ENCODE measurements at places on chromosomes 3 and 15. TPM values are rescaled to one million over a fixed set of nuclear protein-coding genes. Genes with fewer than 3 reads are reported as not detected.

SST gene
- total RNA-seq = not detected

CAMKV gene
- not detected for total RNA-seq

ADPRH gene
- total RNA-seq = 3.9 TPM

ALDH1L1 gene
- total RNA-seq = not detected

EPHA6 gene
- total RNA-seq = not detected

LRTM1 gene
- not detected for total RNA-seq

ISL2 gene
- total RNA-seq = 1.5 TPM

CADPS gene
- not detected for total RNA-seq

STXBP5L gene
- not detected for total RNA-seq

GOLGA6B gene
- not detected for total RNA-seq

KNL1 gene
- 36.6 TPM for total RNA-seq

GREM1 gene
- total RNA-seq = not detected

PLCB2 gene
- 178 TPM for total RNA-seq

HTR3C gene
- total RNA-seq = not detected

CHRM5 gene
- total RNA-seq = not detected

PDCD10 gene
- total RNA-seq = 67.6 TPM

VWA5B2 gene
- total RNA-seq = not detected

PRKCI gene
- 18.5 TPM for total RNA-seq

C3orf85 gene
- total RNA-seq = not detected

SPINK8 gene
- not detected for total RNA-seq

GP5 gene
- total RNA-seq = 1.9 TPM

HYPK gene
- total RNA-seq = 15.4 TPM

GASK1A gene
- total RNA-seq = not detected

SLC12A8 gene
- total RNA-seq = 0.15 TPM

NEK10 gene
- 1.4 TPM for total RNA-seq

KCNH8 gene
- not detected for total RNA-seq

PARP15 gene
- total RNA-seq = 43.5 TPM

SLC22A14 gene
- not detected for total RNA-seq

ST8SIA2 gene
- total RNA-seq = not detected

MBD4 gene
- total RNA-seq = 44.8 TPM

KLHL25 gene
- total RNA-seq = 5.1 TPM

CAPN3 gene
- 4.5 TPM for total RNA-seq

DUOXA1 gene
- total RNA-seq = not detected

Measured in T-helper 1 cell treated with Interleukin-12 subunit alpha and Interleukin-12 subunit beta and Interleukin-4 antibody, amounts not matched to agents 30 ng/mL and 1 ng/mL, for 36 hours (primary cell).